ENCODE measurements at places on chromosomes 2 and 18.

DNA sequence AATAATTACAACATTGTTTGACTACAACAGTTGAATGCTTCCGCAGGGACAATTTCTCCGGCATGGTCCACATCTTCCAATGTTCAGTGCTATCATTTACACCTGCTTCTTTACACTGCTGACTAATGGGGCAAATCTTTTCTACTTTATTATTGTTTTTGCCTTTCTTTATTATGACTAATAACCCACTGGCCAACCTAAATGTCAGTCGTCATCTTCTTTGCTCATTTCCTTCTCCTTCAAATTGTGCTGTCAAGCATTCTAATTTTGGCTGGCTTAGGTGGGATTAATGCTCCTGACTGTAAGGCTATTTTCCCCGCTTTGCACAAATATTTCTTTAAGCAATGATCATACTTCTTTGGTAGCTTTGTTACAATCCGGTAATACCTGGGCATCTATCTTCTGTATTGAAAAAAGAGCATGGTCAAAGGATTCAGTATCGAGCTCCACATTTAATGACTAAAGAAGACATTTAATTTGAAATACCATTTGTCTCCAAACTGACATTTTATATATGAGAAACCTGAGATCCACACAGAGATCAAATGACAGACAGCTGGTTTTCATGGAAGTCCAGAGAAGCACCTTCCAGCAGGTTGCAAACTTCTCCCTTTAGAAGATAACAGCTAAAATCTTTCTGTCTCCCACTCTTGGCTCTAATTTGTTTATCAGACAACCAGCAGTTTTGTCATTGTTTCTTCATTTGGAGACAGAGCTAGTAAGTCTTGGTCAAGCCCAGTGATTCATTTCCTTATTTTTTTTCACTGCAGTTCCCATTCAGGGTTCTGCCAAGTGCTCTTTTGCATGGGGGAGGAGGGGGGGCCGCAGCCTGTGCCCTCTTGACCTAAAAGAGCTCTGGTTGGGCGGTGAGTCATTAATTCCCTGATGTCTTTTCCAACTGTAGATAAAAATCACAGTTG is 132.9 kb downstream of the SOCS6 start:
- DNase-seq, result no peak

GRCh38 chr2:26279886-26280285 is 35.1 kb downstream of the HADHB start:
- no peak for DNase-seq

GRCh38 chr2:47558116-47558767 is 155.3 kb downstream of the MSH2 start:
- no peak for DNase-seq

DNA sequence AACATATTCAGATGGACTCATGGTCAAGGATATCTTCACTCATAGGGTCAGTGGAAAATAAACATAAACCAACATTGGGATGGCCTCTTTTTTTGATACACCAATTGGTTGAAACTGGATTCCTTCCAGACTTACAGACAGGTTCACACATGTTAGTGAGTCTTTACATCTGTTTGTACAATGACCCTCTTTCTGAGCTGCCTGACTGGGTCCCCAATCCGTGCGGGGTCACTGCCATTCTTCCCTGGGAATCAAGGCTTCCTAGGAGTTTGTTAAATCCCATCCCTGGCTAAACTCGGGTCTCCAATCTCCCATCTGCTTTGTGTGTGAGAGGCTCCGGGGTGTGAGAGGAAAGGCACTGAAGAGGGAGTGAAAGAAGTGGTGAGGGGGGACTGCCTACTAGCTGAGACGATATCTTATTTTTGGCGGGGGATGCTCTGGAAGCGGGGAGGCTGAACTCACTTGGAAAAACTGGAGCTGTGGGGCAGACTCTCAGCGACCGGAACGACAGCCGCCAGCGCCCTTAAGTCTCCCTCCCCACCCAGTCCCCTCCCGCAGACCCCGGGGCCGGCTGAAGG is 487 bp downstream of the STARD6 start:
- DNase-seq, result no peak

GRCh38 chr18:47979611-47980200 is 49.2 kb upstream of the SMAD2 start:
- DNase-seq, result no peak

DNA sequence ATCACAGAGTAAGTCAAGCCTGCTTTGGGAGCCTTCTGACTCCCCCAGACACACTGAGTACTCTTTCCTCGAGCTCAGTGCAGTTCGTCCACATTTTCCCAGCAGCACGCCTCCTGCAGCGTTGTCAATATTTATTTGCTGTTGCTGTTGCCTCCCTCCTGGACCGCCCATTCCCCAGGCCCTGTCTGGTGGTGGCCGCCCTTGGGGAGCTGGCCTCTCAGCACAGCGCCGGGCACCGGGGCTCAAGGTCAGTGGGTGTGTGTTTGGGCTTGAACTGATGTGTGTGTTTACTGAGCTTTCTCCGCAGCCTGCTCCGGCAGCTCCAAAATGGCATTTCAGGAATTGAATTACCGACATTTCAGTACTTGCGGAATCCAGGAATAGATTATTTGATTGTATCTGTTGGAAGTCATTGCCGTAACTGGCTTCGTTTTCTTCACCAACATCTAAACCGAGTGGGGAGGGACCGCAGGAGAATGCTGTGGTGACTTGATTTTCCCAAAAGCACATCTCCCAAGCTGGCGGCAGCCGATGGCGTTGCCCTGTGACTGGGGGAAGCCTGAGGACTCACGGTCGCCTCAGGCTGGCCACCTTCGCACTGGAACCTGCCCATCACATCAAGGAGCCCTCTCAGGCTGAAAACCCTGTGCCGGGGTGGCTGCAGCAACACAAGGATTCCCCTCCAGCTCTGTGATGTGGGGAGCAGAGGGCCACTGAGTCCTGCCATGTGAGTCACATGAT is 66.0 kb downstream of the HPCAL1 start:
- DNase-seq, result no peak

- DNase-seq, result no peak
Observed at GRCh38 chr2:25184254-25184653, 15.9 kb upstream of the POMC start.

GRCh38 chr18:77811503-77811902 is 561.9 kb downstream of the GALR1 start:
- no peak for DNase-seq

GRCh38 chr2:175234153-175234552 is 52.6 kb upstream of the ATP5MC3 start:
- no peak for DNase-seq

GRCh38 chr18:49400398-49401072 is 59.9 kb downstream of the DYM start:
- no peak for DNase-seq

GRCh38 chr18:78130232-78131195 is 849.1 kb upstream of the SALL3 start:
- DNase-seq, result no peak

DNA sequence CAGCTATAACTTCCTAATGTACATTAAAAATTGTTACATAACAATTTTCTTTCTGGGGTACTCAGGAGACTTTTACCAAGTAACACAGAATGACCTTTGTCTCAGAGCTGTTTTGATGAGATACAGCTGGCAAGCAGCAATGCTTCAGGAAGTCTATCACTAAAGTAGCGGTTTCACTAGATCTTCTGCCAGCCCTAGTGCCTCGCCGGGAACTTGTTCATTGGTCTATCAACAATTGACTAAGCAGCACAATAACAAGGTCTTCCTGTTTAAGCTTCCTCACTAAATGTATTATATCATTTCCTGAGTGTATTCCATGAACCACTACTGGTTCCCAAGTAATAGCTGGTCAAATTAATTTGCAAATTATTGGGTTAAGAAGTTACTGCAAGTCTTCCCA is 69.2 kb downstream of the TRIP12 start:
- no peak for DNase-seq

- no peak for DNase-seq
Observed at GRCh38 chr2:26922405-26923188, 47.8 kb upstream of the MAPRE3 start.

DNA sequence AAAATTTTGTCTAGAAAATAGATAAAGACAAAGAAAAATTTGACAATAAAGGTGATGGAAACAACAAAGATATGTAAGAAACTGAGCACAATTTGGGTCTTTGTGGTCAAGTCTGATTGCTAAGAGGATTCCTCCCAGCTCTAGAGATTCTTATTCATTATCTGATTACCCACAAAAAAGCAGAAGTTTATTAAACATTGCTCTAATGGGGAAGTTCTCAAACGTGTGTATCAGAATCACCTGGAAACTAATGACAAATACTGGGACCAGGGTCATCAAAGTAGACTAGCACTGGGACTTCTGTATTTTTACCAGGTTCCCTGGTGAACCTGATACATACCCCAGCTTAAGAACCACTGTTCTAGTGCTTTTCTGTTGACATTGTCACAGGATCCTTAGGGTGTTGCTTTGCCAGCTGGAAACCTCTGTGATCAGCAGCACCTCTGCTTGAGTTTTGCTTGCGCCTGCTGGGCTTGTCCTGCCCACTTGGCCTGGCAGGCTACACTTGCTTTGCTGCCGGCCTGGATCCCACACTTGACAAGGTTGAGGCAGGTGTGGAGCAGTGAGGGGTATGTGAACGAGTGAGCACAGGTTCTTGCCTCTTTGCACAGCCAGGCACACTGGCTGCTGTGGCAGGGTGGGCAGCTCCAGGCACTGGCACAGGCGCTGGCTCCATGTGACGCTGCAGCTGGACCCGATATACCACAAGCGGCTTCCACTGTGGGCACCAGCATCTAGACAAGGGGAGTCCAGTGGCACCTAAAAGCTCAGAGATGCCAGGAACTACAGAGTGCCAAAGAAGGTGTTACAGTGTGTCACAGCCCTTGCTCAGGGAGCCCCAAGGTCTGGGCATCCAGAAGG is 6.2 kb upstream of the GORASP2 start:
- no peak for DNase-seq

Data from mesothelial cell of epicardium (in vitro differentiated cells).